NCI-H1694 treated with DMSO at 0.1 percent for 48 hours (cell line): ENCODE measurements at places on chromosomes 6 and 20.

DNA sequence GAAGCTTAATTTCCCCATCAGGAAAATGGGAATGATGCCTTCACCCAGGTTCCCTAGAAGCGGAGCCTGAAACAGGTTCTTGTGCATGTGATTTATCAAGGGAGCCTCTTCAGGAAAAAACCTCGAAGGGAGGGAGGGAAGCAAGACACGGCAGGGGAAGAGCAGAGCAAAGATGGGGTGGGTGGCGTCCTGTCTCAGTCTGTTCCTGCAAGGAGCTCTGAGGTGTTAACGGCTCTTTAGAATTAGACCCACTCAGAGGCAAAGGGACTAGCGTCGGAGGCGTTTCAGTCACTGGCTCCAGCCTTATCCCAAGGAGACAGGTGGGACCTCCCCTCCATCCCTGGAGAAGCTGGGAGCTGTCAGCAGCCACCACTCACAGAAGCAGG lies 15.6 kb upstream of the UBE2V1 start:
- no peak for DNase-seq

GRCh38 chr6:165799391-165800153 lies 136.5 kb upstream of the PDE10A start:
- no peak for DNase-seq

- no peak for DNase-seq
These were observed 89.4 kb upstream of the BMP2 start for GRCh38 chr20:6678101-6678500.

- no peak for DNase-seq
These were observed 43.1 kb upstream of the FOXP4 start for GRCh38 chr6:41502917-41503671.

DNA sequence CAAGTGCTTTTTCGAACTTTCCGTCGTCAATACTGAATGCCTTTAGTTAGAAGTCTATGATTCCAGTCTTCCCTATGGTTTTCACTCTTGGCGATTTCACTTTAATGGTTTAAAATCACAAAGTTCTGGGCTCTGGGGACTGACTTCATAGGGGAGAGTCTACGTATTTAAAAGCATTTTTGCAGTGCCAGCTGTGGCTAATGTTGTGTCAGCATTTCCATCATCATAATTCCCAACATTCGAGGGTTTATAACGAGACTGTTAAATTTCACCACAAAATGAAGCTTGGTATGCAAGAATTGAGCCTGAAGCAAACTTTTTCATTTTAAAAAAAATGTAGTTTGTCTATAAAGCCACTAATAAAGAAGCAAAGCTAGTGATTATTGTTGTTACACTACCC lies 242.7 kb downstream of the SOX4 start:
- DNase-seq, result no peak

- no peak for DNase-seq
These were observed 101.5 kb downstream of the CD2AP start for GRCh38 chr6:47579040-47579439.
